Activated CD8-positive, alpha-beta memory T cell treated with anti-CD3 and anti-CD28 coated beads for 1 hour (primary cell): ENCODE measurements at places on chromosomes 4 and X.

DNA sequence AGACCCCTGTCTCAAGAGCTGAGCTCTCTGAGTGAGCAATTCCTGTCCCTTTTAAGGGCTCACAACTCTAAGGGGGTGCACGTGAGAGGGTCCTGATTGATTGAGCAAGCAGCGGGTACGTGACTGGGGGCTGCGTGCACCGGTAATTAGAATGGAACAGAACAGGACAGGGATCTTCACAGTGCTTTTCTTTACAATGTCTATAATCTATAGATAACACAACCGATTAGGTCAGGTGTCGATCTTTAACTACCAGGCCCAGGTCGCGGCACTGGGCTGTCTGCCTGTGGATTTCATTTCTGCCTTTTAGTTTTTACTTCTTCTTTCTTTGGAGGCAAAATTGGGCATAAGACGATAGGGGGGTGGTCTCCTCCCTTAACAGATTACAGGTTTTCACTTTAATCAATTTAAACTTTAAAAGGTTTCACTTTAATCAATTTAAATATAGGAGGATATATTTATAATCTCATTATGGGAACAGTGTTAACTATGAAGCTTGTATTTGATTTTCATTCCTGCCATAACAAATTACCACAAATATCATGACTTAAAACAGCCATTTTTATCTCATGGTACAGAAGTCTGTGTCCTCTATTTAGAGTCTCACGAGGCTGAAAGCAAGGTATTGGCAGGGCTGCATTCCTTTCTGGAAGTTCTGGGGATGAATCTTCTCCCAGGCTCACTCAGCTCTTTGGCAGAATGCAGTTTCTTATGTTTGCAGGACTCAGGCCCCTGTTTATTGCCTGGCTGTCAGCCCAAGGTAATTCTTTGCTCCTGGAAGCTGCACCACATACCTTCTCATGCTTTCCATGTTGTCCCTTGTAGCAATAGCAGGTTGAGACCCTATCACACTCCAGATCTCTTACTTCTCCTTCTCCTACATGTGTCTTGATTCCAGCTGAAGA lies 5.2 kb downstream of the SPATA4 start:
- no peak for DNase-seq

DNA sequence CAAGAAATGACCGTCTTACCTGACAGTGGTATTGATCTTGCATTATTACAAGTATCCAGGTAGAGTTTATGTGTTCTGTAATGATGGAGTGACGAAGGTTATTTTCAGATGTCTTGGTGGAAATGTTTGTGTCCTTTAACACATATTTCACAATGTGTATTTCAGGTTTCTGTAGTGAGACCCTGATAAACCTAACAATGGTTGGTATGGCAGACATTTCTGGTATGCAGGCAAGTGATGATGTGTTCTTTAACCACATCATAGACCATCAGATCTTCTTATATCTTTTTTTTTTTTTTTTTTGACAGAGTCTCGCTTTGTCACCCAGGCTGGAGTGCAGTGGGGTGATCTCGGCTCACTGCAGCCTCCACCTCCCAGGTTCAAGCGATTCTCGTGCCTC lies 14.6 kb upstream of the ATXN3L start:
- DNase-seq: no peak

GRCh38 chrX:73965833-73966232 lies 338.1 kb upstream of the ZCCHC13 start:
- no peak for DNase-seq

- DNase-seq: no peak
Measured at GRCh38 chrX:6383917-6384316, 151.0 kb downstream of the VCX3A start.

- no peak for DNase-seq
Measured at GRCh38 chr4:154719087-154719486, 24.7 kb upstream of the LRAT start.

DNA sequence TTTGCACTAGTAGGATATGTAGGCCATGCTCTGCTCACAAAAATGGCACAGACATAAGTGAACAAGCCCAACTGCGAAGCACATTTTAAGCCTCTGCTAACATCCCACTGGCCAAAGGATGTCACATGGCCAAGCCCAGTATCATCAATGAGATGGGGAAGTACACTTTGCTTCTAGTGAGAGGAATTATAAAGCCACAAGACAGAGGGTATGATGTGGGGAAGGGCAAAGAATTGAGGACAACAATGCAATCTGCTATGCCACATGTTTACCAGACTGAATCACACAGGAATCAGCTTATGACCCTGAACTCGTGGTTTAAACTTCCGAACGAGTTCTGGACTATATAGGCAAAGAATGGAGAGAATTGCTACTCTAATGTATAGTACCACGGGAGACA lies 39.1 kb downstream of the SUPT20HL1 start:
- DNase-seq: no peak

DNA sequence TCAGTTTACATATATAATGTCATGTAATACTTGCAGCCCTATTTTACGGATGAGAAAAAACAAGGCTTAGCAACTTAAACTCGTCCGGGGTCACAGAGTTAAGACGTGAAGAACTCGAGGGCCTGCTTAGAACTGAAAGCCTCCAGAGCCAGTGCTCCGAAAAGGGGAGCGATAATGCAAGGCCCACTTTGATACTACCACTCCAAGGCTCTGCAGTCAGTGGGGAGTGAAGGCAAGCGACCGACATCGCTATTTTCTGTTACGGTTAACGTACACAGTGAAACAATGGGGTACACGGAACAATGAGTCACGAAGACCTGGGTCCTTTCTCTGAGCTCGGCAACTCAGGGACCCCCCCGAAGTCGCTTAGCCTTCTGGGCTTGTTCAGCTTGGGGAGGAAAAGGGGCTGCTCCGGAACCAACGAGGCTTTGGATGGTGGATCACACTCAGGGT lies 965 bp downstream of the PPA2 start:
- no peak for DNase-seq

- no peak for DNase-seq
Measured at GRCh38 chr4:24753519-24753918, 41.9 kb upstream of the SOD3 start.

DNA sequence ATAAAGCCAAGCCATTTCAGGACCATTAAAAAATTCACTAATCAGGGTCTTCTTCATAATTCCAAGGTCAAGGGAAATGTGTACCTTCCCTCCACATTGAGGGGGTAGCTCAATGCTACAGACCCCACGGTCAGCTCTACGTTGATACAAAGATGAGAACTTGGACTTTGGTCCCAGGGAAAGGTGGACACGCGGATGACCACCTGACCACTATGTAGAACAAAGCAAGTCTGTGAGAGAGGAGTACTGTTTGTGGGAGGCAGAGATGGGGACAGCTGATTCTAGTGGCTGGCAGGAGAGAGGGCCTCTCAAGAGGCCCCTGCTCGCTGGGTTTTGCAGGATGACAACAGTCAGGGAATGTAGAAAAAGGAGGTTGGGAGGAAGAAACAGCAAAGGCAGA lies 58.0 kb downstream of the SLC2A9 start:
- no peak for DNase-seq

DNA sequence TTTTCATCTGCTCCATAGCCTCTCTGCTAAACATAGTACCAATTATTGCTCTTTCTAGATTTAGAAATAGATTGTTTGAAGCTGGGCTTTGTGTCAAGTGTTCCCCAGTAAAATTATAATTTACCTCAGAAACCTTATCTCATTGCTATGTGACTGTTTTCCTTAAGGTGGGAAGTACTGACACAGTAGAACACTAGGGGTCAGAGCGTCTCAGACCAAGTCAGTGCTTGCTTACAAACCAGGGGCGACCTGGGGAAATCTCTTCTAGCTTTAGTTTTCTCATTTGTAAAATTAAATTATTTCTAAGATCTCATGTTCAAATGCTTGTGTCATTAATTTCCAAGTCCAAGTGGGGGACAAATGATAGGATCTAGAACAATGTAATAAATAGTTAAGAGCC lies 360.4 kb downstream of the RAPGEF2 start:
- DNase-seq: no peak

GRCh38 chrX:137353404-137353803 lies 212.5 kb upstream of the ZIC3 start:
- no peak for DNase-seq

GRCh38 chr4:162458051-162458450 lies 294.3 kb upstream of the FSTL5 start:
- DNase-seq: no peak

DNA sequence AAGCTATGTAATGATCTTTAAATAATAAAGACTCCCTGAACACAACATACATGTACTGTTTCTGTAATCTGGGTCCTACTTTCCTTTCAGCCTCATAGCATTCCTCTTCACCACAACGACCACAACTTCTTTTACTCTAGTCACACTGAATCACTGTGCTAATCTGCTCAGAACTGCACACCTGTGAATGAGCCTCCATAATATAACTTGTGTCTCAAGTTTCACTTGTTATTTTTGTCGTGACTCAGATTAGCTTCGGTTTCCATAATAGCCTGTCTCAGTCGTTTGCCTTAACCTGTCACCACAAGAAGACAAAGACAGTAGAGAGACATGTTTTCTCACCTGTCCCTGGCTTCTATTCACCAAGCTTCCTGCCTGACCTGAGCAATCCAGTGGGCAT lies 61.8 kb downstream of the MAGED1 start:
- no peak for DNase-seq

- DNase-seq: peak; percentile 17
Measured at GRCh38 chrX:71910986-71911730, 513 bp downstream of the NHSL2 start.

GRCh38 chrX:96684339-96685209 lies at the start of gene DIAPH2:
Gene DIAPH2 (plus strand): TSS chrX:96684842.
- peak; percentile 45 for DNase-seq

DNA sequence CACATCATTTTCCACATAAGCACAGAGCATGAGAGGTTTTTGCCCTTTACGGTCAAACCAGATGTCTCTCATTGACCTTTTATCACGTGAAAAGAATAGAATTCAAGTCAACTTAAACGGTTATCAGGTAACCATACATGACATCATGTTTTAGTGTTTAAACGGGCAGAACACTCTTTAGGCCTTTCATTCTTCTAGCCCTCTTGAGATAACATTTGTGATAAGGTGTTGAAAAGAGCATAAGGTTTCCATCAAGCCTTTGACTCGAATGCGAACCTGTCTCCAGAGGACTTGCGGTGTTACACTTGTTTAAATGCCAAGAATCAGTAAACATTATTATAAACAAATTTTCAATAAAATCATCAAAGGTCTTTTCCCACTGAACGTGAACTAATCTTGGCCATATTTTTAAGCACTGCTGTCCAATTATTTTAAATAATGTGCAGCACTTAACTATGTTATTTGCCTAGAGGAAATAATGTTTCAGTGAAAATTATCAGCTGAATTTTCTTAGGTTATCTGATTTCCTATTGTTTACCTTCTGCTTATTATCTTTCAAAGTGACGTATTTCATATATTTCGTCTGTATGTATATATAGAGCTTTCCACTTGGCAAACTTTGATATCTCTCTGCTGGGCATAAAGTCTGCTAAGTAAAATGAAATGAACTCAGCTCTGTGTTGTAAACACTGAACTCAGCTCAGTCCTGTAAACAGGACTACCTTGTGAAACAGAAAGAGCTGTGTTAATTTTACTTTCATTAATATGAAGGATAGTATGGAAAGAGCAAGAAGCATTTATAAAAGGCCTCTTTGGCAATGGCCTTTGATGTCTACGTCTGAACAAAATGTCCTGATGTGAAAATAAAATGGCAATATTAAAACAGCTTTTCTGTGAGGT lies 33.3 kb downstream of the TENM3 start:
- no peak for DNase-seq

DNA sequence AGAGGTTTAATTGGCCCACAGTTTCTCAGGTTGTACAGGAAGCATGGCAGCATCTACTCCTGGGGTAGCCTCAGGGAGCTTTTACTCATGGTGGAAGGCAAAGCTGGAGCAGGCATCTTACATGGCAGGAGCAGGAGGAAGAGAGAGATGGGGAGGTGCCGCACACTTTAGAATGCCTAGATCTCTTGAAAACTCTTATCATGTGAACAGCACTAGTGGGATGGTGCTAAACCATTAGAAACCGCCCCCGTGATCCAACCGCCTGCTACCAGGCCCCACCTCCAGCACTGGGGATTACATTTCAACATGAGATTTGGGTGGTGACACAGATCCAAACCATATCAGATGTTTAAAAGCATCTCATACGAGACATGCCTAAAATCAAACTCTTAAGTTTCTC lies 41.6 kb upstream of the SCOC start:
- no peak for DNase-seq

DNA sequence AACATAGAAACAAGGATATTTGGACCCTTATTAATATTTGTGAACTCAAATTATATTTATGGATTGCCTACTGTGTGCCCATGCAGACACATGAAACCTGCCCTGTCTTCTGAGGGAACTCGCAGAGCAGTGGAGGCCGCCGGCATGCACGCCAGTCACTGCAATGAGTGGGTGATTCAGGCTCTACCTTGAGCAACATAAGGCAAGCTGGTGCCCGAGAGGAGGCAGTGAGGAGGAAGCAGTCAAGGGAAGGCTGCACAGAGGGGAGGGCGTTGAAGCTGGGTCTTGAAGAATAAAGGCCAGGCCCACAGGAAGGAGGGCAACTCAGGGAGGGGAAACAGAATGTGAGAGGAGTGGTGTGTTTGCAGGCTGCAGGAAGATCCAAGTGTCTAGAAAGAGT lies 52.8 kb downstream of the PPEF2 start:
- DNase-seq: no peak

- DNase-seq: no peak
Measured at GRCh38 chrX:54042609-54043021, 1.7 kb downstream of the PHF8 start.

DNA sequence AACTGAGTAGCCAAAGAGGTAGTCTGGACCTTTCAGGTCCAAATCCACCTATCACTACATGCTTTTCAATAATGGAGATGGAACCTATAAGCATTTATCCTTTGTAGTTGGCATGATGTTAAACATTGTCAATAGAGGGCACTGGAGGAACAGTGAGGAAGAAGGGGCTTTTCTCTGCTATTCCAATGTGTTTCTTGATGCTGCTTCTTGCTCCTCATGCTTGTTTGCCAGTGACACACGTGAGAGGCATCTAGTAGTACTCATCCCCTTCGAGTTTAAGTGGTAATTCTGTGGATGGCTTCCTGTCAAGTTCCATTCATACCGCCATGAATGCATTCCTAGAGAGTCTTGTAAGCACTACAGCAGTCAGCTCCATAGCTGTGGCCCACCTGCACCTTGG lies 84.0 kb downstream of the NAA11 start:
- DNase-seq: no peak

DNA sequence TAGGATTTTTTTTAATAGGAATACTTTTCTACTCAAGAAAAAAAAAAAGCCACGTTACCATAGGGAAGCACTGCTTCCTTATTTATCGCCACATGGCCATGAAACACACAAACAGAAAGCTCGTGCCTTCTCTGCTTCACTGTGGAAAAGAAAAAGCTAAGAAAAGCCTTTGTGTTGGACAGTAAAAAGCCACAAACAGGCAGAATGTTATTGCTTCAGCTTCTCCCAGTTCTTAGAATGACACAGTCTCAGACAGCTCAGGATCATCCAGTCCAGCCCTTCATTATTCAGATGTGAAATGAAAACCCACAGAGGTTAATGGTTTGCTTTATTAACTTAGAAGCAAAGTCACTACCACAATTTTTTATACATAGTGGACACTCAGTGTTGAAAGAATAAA lies 181.6 kb upstream of the NOCT start:
- DNase-seq: no peak

- no peak for DNase-seq
Measured at GRCh38 chrX:41661366-41662095, 27.2 kb upstream of the GPR34 start.

GRCh38 chrX:42678133-42678532 lies 99.8 kb downstream of the PPP1R2C start:
- no peak for DNase-seq
